Right lobe of liver (tissue), 6 donors: ENCODE measurements at places on chromosomes 7 and 10. TPM values are rescaled to one million over a fixed set of nuclear protein-coding genes. Genes with fewer than 3 reads are reported as not detected.
A peak's percentile ranks its signal among the peaks of the same experiment; 100 is the strongest.

The TMEM196 gene
- total RNA-seq: not detected

DNA sequence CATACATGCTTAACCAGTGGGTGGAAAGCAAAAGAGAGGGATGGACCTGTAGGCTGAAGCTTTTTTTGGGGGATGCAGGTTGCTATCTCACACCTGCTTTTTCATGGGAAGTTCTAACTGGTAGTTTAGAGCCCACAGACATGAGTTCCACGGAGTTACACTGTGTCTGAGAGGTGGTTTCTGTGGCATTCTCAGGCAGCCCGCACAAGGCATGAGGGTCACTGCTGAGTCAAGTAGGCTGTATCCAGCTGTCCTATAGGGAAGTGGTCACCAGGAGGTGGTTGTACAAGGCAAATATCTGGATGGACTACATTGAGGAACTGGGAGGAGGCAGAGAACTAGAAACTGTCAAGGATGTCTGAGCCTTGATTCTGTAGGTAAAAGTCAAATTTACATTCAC, 351.0 kb upstream of the POM121L12 start:
- no peak for DNase-seq

GRCh38 chr10:47296156-47296894, 3.7 kb upstream of the GDF10 start:
- peak; percentile 27 for DNase-seq

GRCh38 chr10:80504897-80505465, 32.7 kb upstream of the SH2D4B start:
- DNase-seq: no peak

DNA sequence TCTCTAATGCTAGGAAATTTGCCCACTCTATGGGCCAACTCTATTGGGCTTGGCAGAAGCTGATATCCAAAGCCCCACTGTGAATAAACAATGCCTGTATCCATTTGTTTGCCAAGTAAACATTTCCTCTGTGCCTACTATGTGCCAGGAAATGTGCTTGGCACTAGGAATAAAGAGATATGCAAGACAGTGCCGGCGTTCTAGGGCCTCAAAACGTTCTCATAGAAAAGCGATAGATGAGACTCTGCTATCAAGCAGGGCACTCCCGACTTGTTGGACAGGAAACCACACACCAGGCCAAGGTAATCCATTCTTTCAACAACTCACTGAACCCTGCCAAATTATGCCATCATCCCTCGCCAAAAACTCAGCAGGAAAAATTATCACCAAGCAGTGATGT, 196.7 kb downstream of the IPMK start:
- DNase-seq: no peak

DNA sequence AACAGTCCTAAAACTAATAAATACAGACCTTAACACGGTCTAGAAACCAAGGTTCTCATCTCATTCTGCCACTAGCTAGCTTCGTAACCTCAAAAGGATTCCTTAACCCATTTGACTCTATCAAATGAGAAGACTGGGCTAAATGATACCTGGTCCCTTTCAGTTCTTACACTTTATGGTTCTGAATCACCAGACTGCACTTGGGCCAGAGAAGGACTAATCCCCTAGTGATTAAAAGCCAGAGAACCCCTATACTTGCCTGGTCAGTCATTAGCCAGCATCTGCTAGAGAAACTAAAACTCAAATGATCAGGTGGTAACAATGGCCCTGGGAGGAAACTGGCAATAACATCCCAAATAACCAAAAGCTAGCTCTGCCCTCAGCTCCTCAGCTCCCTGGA, 16.8 kb downstream of the TMEM243 start:
- DNase-seq: no peak
